Stimulated activated CD8-positive, alpha-beta memory T cell treated with anti-CD3 and anti-CD28 coated beads, Interleukin-15, amount 100 ng/mL, for 1 hour (primary cell): ENCODE measurements at places on chromosomes 6 and 20.

DNA sequence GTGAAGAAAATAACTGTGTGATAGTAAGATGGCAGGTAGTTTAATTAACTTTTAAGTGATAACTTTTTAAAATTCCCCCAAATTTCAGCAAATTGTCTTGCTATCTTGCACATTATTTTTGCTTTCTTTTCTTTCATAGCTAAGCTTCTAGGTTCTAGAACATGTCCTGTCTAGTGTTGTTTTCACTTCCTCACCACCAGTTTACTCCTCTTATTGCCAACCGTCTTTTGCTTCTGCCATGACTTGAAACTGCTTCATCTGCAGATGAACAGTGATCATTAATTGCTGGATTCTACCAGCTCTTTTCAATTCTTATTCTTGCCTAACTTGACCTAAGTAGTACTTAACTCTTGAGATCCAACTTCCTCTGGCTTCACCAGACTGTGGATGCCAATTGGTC lies 137.8 kb downstream of the CENPW start:
- no peak for DNase-seq

DNA sequence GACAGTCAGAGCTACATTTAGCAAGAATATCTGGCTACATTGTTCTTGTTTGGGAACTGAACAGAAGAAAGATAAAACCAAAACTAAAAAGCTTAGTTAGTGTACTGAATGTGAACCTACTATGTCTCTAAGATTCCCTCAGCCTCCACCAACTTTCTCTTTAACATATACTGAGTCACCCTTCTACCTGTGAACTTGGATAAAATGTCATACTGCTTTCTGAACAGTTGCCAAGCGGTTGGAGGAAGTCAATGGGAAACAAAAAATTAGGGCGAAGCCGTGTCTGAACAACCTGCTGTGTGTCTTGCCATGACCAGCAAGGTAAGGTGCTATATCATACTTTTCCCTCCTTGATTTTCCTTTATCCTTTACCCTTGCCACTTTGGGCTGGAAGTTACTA lies 243.5 kb downstream of the BTBD9 start:
- DNase-seq, result no peak

GRCh38 chr6:7921046-7921445 lies 10.5 kb upstream of the TXNDC5 start:
- no peak for DNase-seq

DNA sequence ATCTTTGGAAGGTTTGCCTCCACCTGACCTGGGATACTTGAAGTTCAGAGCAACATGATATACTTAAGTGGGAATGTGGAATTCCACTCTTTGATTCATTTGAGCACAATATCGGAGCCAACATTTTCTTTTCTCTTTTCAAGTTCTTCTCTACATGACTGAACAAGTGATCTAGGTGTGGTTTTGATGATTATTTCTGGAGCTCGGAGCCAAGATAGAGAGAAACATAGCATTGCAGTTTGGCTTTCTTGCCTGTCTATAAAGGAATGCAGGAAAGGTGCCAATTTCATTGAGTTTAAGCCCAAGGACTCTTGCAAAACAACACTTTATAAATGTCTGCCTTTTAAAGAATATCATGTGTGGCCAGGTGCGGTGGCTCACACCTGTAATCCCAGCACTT lies 124.2 kb upstream of the FAM83B start:
- no peak for DNase-seq

DNA sequence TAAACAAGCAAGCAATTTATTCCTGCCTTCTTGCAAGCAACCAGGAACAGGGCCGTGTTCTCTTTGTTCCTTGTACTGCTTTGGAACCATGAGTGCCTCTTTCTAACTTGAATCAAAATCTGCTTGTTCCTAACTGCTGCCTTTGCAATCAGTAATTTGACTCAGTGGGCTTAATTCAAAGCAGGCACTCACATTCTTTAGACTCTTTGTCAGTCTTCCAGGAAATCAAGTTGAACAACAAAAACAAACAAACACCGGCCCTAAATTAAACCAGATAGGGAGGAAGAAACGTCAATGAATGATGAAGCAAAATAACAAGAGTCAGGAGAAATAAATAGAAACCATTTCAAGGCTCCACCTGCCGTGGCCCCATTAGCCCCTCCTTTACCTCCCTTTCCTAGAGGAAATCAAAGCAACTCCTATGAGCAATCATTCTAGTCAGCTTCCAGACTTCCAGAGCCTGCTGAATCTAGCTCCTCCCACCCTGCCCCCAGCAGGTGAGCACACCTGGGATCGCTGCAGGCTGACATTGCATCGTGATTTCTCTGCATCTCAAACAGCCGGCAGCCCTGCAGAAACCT lies 582.2 kb upstream of the FLRT3 start:
- no peak for DNase-seq

DNA sequence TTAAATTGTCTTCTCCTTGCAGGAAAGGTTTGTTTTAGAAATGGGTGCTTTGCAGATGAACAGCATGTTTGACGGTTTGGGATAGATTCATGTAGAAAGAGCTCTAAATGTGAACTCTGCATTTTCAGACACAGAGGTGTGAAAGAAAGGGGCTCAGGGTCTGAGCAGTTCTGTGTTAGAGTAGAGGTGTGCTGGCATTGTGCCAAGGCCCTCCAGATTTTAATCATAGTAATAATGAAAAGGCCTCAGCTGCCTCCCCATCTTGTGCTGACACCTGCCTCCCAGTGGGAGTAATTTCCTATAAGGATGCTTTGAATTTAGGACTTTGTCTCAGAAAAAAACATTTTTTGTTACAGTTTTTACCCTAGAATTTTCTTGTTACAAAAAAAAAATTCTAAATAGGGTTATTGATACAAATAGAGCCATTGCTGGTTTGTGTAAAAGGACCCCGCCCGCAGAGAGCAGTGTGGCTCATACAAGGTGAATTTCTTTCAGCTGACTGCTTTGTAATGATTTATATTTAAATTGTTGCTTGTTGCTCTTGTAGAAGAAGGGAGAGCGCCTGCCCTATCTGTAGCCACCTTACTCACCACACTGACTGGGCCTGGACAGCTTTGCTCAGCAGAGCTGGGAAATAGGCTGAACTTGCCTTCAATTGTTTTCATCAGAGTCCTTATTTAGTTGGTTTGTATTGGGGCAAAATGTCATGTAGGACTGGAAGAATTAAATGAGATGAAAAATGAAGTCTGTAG lies 294.5 kb downstream of the ZFAND3 start:
- no peak for DNase-seq

DNA sequence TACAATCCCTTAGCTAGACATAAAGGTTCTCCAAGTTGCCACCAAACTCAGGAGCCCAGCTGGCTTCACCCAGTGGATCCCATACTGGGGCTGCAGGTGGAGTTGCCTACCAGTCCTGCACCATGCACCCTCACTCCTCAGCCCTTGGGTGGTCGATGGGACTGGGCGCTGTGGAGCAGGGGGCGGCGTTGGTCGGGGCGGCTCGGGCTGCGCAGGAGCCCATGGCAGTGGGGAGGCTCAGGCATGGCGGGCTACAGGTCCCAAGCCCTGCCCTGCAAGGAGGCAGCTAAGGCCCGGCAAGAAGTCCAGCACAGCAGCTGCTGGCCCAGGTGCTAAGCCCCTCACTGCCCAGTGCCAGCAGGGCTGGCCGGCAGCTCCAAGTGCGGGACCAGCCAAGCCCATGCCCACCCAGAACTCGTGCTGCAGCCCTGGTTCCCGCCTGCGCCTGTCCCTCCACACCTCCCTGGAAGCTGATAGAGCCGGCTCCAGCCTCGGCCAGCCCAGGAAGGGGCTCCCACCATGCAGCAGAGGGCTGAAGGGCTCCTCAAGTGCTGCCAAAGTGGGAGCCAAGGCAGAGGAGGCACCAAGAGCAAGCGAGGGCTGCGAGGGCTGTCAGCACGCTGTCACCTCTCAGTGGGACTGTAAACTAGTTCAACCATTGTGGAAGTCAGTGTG lies 912.1 kb downstream of the PHF3 start:
- no peak for DNase-seq

GRCh38 chr20:1499528-1500420 lies 8.6 kb upstream of the SIRPB2 start:
- DNase-seq, result no peak

DNA sequence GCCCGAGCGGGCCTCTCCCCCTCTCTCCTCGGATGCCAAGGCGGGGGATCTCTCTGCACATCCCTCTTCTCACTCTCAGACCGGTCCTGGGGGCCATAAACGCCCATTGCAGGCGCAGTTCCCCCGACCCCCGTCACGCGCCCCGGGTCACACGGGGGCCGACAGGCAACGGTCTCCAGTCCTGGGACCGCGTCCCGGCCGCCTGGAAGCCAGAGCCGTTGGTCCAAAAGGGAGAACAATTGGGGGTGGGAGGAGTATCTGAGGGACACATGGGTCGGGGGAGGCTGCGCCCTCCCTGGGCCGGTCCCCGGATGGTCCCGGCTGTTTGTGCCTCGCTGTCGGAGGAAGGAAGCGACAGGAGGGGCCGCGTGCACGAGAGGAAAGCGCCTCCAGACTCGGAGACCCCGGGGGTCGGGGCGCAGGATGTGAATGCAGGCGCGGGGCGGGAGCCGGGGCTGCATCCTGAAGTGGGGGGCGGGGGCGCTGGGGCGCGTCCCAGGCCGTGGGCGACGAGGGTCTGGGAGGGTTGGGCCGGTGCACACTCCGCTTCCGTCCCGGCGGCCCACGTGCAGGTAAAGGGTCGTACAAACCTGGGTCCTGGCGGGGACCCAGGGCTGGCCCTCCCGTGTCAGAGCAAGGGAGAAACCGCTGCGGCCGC lies 903 bp downstream of the SLC4A11 start:
- no peak for DNase-seq

DNA sequence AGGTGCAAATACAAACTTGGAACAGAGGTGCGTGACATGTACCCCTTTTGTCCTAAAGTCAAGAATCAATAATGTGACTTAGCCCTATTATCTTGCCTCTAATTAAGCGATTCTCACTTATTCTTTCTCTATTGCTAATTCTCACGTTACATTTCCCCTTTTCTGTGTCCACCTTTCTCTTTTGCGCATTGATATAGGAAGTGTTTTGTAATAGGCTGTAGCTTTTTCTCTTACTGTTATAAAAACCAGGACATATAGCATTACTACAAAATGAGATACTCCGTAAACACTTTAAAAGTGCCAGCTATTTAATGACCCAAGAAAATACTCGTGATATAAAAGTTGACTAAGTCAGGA lies 669 bp upstream of the TMEM30A start:
- no peak for DNase-seq

GRCh38 chr6:144723431-144723830 lies 438.3 kb downstream of the UTRN start:
- no peak for DNase-seq

- no peak for DNase-seq
These were observed 524.8 kb downstream of the HAO1 start for GRCh38 chr20:7415427-7415826.

DNA sequence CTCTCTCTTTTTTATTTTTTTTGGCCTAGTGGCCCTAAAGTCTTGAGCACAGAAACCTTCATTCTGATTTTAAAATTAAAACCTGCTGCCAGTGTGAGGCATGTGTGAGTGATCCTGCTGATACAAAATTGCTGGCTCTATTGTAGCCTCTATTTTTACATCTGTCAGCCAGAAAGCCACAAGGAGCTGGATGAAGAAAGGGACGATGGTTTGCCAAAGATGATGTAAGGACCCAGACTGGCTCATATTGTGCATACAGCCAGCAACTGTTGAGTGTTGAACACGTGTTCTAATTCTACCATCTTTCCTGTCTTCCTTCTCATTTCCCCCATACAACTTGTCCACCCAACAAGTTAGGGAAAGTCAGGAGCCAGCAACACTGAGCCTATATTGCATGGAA lies 40.8 kb upstream of the ATXN1 start:
- no peak for DNase-seq

GRCh38 chr20:18567739-18568091 lies 483 bp downstream of the SMIM26 start:
- DNase-seq, result no peak

DNA sequence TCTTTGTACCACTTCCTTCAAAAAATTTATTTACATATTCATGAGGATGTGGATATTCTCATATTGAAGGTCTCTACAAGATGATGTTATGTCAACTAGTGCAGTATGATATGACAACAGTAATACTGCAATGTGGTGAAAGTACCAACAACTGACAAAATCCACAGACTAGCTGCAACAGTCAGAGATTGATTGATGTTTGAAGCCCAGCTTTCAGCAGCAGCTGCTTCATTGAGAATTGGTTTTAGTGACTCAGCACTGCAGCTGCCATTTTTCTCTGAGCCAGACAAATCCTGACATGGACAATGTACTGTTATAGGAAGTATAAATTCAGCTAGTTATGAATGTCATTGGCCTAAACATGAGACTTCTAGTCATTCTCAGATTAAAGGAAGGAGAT lies 53.8 kb downstream of the PKIB start:
- no peak for DNase-seq

GRCh38 chr6:135576055-135576454 lies 78.5 kb upstream of the AHI1 start:
- no peak for DNase-seq

- DNase-seq, result no peak
These were observed 91.3 kb downstream of the PSMB1 start for GRCh38 chr6:170461556-170462365.

- DNase-seq, result no peak
These were observed 154.8 kb upstream of the RAB32 start for GRCh38 chr6:146388736-146389364.

DNA sequence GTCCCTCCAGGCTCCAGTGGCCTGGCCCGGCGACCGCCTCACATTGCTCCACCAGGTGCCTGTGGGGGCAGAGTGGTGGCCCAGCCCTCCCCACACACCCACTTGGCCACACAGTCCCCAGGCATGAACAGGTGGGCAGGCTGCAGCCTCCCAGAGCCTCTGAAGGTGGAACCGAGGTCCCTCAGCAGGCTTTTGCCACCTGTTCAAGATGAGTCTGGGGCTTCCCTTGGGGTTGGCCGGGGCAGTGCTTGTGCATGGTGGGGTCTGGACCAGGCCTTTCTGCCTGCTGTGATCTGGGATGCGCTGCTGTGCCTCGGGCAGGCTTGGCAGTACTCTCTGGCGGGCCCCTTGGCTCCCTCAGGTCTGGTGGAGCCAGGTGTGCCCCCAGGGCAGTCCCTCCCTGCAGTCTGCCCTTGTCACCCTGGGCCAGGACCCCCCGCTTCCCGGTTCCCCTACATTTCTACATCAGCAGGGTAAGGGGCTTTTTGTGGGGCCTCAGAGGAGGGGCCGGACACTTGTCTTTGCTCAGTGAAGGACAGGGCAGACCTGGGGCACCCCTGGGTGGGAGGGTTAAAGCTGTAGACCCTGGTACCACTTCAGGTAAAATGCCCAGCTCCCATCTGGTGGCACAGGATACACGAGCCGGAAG lies 2.7 kb upstream of the COL9A3 start:
- DNase-seq, result no peak

DNA sequence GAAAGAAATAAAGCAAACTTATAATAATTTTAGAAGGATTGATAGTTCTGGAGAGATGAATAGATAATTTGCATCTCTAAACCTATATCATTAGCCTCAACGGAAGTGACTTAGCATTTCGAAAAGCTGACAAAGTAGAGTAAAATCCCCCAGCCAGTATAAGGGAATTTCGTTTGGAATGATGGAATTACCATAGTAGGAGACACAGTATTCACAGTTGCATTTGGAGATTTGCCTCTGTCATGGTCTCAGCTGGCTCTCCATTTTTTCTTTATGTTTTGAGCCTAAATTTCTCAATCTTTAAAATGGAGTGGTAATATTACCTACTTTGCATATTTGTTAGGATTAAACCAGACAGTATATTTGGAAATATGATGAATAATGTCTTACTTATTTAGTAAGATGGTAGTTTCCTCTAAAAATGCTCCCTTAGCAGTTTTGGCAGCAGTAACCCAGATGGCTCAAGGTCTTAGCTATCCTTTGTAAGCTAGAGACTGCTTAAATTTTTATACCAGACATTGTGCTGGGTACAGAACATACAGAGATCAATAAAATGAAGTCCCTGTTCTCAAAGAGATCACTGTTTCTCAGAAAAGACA lies 58.2 kb downstream of the SMAP1 start:
- DNase-seq, result no peak
